ENCODE measurements at places on chromosomes 13 and 19.

DNA sequence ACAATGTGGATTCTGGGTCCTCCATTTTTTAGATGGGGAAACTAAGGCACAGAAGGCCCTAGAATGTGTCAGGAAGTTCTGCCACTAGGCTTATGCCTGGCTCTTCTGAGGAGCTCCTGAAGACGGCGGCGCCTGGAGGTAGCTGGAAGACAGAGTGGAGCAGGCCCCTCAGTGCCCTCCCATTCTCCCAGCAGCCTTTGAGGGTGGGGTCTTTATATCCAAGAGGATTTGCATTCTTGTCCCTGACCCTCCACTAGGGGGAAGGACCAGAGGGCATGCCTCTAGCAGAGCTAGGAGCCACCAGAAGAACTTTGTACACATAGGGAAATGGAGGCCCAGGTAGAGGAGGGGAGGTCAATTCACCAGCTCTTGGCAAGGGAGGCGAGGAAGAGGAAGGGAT, 9.4 kb downstream of the CELF5 start:
- no peak overlapping the region for H3K27ac ChIP-seq
- no peak overlapping the region for H3K4me3 ChIP-seq
- H3K27me3 ChIP-seq, result no peaks in the 10 kb centered on the region
- H3K36me3 ChIP-seq, result no peaks in the 10 kb centered on the region
- H3K4me1 ChIP-seq, result peaks cover 6% of the 10 kb centered on the region

- H3K36me3 ChIP-seq, result no peaks in the 10 kb centered on the region
- H3K4me3 ChIP-seq, result no peak overlapping the region
- H3K4me1 ChIP-seq, result peaks cover 21% of the 10 kb centered on the region
- DNase-seq, result no peak
These were observed 129.1 kb downstream of the TM9SF2 start for GRCh38 chr13:99630269-99630898.

DNA sequence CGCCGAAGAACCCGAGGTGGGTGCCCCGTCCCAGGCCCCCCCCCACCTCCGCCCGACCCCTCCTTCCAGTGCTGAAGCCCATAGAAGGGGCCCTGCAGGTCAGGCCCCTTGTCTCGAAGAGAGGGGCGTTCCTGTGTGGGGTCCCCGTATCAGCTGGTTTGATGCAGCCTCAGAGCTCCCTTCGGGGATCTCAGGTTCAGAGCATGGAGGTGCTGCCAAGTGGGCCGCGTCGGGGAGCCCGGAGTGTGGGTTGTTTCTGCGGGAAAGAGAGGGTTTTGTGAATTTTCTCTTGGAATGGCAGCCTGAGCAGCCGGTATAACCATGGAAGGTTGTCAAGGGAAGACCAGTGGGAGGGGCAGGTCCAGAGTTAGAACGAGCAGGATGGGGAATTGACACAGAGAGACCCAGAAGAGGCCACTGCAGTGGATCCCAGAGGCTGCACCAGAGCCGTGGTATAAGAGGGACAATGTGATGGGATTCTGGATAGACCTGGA, 384 bp downstream of the TRAPPC2B start:
- no peaks in the 10 kb centered on the region for H3K36me3 ChIP-seq
- no peaks in the 10 kb centered on the region for H3K4me1 ChIP-seq
- H3K27ac ChIP-seq, result peak overlapping the region; percentile 53
- DNase-seq, result peak; percentile 15
- no peaks in the 10 kb centered on the region for H3K27me3 ChIP-seq
- H3K4me3 ChIP-seq, result peak overlapping the region; percentile 72

DNA sequence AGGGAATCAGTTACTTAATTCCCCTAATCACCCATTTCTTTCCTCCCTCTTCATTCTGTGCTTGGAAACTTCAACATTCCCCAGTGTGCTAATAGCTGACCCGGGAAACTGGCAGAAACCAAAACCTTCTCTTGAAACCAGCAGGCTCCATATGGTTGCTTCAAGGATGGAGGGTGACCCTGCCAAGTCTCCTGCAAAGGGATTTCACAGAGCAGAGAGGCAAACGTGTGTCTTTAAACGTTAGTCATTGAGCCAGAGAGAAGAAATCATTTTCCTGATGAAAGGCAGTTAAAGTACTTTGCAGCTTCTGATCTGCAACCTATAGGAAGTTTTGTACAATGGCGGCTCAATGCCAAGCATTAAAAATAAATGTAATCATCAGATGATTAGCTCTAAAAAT, 220.9 kb downstream of the POU4F1 start:
- H3K27ac ChIP-seq, result no peak overlapping the region
- no peaks in the 10 kb centered on the region for H3K27me3 ChIP-seq
- H3K4me3 ChIP-seq, result no peak overlapping the region

GRCh38 chr13:75309981-75310580, 171.9 kb downstream of the TBC1D4 start:
- H3K27ac ChIP-seq, result no peak overlapping the region
- no peaks in the 10 kb centered on the region for H3K27me3 ChIP-seq
- no peak for DNase-seq
- no peaks in the 10 kb centered on the region for H3K4me1 ChIP-seq

- H3K4me3 ChIP-seq, result no peak overlapping the region
- H3K4me1 ChIP-seq, result no peaks in the 10 kb centered on the region
- no peaks in the 10 kb centered on the region for H3K27me3 ChIP-seq
These were observed 17.1 kb downstream of the RCBTB2 start for GRCh38 chr13:48515732-48516131.

DNA sequence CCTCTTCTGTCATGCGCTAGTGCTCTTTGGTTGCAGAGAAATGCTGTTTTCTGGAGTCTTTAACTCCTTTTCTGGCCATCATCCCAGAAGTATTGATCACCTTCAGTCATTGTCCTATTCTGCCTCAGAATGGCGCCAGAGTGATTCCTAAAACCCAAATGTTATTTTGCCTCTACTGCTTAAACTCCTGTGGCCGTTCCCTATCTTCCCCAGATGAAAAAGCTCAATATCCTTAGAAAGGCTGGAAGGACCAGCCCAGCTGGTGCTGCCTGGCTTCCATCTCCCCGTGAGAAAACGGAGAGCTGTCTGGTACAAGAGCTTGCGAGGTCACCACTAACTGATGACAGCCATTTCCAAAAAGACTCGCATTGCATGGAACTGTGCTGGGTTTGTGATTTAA, 179.1 kb downstream of the RBM26 start:
- H3K4me3 ChIP-seq, result no peak overlapping the region
- no peak overlapping the region for H3K27ac ChIP-seq
- no peaks in the 10 kb centered on the region for H3K27me3 ChIP-seq
- peaks cover 4% of the 10 kb centered on the region for H3K4me1 ChIP-seq

GRCh38 chr19:35216833-35217648, 11.5 kb downstream of the FAM187B start:
- no peaks in the 10 kb centered on the region for H3K36me3 ChIP-seq
- no peak overlapping the region for H3K4me3 ChIP-seq
- H3K27me3 ChIP-seq, result no peaks in the 10 kb centered on the region
- no peak overlapping the region for H3K27ac ChIP-seq
- peak; percentile 60 for DNase-seq

DNA sequence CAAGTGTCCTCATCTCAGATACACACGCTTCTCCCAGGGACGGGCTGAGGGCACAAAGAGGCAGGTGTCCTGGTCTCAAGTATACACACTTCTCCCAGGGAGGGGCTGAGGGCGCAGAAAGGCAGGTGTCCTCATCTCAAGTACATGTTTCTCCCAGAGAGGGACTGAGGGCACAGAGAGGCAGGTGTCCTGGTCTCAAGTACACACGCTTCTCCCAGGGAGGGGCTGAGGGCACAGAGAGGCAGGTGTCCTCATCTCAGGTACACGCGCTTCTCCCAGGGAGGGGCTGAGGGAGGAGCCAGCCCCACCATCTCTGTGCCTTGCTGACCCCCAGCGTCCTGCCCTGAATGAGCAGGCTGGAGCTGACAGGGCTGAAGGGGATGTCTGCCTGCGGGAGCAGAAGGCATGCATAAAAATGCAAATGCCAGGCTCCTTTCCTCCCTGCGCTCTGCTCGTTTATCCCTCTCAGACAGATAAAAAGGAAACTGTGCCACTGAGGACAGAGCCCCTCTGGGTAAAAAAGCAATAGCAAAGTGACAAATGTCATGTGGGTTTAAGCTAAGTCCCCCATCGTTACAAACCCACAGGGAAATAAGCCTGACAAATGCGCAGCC, 96.1 kb upstream of the UQCRFS1 start:
- H3K27ac ChIP-seq, result no peak overlapping the region
- H3K4me3 ChIP-seq, result peak overlapping the region; percentile 41
- no peaks in the 10 kb centered on the region for H3K36me3 ChIP-seq
- peaks cover 5% of the 10 kb centered on the region for H3K27me3 ChIP-seq
- DNase-seq, result peak; percentile 64

- DNase-seq, result no peak
- no peaks in the 10 kb centered on the region for H3K27me3 ChIP-seq
- no peaks in the 10 kb centered on the region for H3K36me3 ChIP-seq
- H3K4me1 ChIP-seq, result peaks cover 9% of the 10 kb centered on the region
- no peak overlapping the region for H3K4me3 ChIP-seq
These were observed 5.6 kb downstream of the TIMM13 start for GRCh38 chr19:2421581-2422306.

GRCh38 chr19:36719687-36720556, 32.5 kb downstream of the ZNF567 start:
- DNase-seq, result peak; percentile 9
- H3K4me3 ChIP-seq, result peak overlapping the region; percentile 13
- peaks cover 5% of the 10 kb centered on the region for H3K27me3 ChIP-seq
- peaks cover 69% of the 10 kb centered on the region for H3K36me3 ChIP-seq
- H3K27ac ChIP-seq, result no peak overlapping the region

DNA sequence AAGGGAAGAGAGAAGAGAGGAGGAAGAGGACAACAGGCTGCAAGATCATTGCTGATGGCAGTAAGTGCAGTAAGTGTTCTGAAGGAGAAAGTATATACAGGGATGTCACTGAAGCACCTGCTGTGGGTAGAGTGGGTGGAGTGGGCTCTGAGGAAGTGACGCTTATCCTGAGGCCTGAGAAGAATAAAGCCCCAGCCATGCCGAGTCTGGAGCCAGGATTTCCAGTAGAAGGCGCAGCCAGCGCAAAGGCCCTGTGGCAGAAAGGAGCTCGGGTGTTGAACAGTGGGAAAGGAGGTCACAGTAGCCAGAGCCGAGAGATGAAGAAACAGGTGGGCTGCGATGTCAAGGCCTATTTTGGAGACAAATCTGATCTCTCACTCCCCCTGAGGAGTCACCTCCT, 31.8 kb upstream of the ADGRE5 start:
- H3K27ac ChIP-seq, result no peak overlapping the region
- no peaks in the 10 kb centered on the region for H3K27me3 ChIP-seq
- no peak for DNase-seq
- no peak overlapping the region for H3K4me3 ChIP-seq
- H3K4me1 ChIP-seq, result 0 out of 2 replicates have a peak, but pooled peaks cover 3% of the 10 kb centered on the region

DNA sequence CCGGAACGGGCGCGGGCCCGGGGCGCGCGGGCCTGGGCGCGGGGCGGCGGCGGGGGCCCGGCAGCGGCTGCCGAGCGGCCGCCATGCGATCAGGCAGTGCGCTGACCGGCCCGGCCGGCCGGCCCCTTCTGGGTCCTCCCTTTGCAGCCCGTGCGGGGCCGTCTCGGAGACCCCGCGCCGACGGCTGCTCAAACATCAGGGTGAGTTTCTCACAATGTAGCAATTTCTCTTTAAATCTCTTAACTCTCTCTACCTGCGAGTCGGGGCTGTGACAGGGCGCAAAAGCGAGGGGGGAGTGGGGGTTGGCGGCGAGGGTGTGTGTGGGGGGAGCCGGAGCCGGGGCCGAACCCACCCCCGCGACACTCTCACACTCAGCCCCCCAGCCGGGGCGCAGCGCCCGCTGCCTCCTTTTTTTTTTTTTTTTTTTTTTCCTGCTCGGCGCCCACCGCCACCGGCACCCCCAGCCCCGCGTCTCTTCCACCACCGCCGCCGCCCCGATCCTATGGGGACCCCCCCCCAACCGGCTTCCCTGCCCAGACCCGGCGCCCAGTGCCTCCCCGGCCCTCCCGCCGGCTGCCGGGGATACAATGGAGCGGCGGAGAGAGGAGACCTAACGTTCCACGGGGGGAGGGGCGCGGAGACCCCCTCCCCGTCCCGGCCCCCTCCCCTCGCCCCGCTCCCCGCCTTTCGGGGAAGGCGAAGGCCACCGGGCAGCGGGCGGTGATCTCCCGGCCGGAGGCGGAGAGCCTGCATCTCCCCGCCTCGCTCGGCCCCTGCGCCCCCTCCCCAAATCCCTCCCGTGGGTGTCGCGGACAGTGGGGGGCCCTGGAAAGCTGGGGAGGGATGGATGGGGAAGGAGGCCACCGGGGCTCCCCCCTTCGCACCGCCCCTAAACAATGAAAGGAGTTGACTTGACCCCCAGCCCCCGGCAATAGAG, at the start of gene BICRA:
BICRA (plus strand) TSS at position 166 of the 937 bp plus-strand sequence. CDS start 64,441 bp downstream, outside the sequence.
- H3K27ac ChIP-seq, result peak within 1 kb of the TSS; percentile 97
- H3K4me3 ChIP-seq, result peak within 1 kb of the TSS; percentile 99
- H3K27me3 ChIP-seq, result no peaks in the 10 kb centered on the region
- DNase-seq, result peak; percentile 92
- H3K36me3 ChIP-seq, result no peaks in the 10 kb centered on the region

- no peaks in the 10 kb centered on the region for H3K27me3 ChIP-seq
- H3K36me3 ChIP-seq, result no peaks in the 10 kb centered on the region
- H3K4me1 ChIP-seq, result 0 out of 2 replicates have a peak, but pooled peaks cover 4% of the 10 kb centered on the region
- no peak overlapping the region for H3K4me3 ChIP-seq
- H3K27ac ChIP-seq, result no peak overlapping the region
- DNase-seq, result no peak
These were observed 2.2 kb downstream of the FCER2 start for GRCh38 chr19:7699417-7700401.

DNA sequence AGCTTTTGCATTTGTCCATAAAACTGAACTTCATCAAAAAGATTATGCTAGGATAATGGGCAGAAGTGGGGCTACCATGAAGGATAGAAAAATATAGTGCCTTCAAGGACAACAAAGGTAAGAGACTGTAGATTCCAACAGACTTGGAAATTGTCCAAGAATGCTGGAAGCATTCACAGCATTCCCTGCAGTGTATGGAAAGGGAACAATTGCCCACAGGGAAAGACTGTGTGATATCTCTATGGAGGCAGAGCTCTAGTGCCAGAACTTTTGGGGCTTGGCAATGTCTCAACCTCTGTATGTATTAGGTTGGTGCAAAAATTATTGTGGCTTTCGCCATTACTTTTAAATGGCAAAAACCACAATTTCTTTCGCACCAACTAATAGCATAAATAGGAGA, 1598.8 kb upstream of the MIR17HG start:
- no peak overlapping the region for H3K27ac ChIP-seq
- H3K4me3 ChIP-seq, result no peak overlapping the region
- H3K4me1 ChIP-seq, result peaks cover 3% of the 10 kb centered on the region
- DNase-seq, result no peak
- H3K36me3 ChIP-seq, result no peaks in the 10 kb centered on the region
